ENCODE measurements at places on chromosomes 16 and 17.

- peak; percentile 76 for DNase-seq
Observed at GRCh38 chr16:74999609-75000480, 1.0 kb downstream of the ZNRF1 start.

GRCh38 chr17:79620207-79621038 is 9.6 kb upstream of the RBFOX3 start:
- no peak for DNase-seq

- no peak for DNase-seq
Observed at GRCh38 chr16:81917375-81917774, 93.9 kb downstream of the SDR42E1 start.

- no peak for DNase-seq
Observed at GRCh38 chr16:29876594-29877249, 13.7 kb upstream of the CDIPT start.

DNA sequence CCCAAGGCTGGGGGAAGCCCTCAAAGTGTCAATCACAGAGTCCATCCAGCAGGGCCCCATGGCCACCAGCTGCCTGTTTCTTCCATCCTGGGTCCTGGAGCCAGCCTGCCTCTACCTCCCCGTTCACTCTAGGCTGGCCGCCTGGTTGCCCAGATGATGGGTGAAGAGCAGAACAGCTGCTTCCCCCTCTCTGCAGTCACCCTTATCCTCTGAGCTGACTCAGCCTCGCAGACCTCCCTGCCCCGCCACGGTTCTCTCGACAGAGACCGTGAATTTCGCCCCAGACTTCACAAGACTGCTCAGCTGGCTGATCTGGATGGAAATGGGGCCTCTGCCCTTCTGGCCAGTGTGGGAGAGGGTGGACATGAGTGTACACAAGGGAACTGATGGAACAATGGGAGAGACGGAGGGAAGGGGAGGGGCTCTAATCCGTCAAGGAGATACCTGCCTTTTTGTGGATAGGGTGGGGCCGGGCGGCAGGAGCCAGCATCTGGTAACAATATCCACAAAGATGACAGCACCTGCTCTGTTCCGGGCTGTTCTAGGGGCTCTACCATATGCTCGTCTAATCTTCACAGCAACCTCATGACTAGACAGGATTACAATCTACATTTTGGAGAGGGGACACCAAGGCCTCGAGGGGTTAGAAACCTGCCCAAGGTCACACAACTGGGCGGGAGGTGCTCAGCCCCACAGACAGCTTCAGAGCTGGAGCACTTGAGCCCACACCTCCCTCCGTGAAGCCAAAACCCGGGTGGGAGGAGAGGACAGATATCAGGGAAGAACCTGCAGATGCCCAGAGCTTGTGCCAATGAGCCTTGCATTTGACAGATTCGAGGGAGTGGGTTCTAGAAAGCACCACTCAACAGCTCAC is 136.0 kb downstream of the SDK2 start:
- DNase-seq = no peak

GRCh38 chr17:21003007-21003621 is 39.7 kb downstream of the USP22 start:
- no peak for DNase-seq

DNA sequence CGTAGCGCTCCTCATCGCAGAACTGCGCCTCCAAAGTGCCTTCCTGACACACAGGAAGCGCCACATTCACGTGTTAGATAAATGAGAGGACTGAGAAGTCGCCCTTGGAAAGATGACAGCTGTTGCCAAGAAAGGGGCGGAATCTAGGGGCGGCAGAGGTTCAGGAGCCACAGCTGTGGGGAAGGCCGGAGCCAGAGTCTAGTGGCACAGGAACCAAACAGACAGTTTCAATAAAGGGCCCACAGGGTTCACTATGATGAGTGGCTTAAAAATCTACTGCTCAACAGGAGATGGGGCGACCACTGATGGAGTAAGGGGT is 4.7 kb downstream of the FLCN start:
- DNase-seq = no peak

DNA sequence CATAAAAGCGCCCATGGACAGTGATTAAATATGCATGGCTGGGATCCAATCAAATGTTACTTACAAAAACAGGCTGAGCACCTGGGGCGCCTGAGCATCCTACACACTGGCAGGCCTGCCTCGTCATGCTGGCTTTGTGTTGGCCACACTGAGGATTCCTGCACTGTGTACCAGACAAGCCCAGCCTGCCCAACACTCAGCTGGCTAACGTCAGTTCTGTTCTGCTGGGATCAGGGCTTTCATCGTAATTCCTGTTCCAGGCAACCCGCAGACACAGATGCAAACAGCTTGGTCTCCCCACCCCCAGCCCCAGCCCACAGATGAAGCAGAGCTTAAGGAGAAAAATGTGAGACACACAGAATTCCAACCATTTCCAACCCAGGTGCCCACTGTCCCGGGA is 30.7 kb downstream of the PIMREG start:
- no peak for DNase-seq

DNA sequence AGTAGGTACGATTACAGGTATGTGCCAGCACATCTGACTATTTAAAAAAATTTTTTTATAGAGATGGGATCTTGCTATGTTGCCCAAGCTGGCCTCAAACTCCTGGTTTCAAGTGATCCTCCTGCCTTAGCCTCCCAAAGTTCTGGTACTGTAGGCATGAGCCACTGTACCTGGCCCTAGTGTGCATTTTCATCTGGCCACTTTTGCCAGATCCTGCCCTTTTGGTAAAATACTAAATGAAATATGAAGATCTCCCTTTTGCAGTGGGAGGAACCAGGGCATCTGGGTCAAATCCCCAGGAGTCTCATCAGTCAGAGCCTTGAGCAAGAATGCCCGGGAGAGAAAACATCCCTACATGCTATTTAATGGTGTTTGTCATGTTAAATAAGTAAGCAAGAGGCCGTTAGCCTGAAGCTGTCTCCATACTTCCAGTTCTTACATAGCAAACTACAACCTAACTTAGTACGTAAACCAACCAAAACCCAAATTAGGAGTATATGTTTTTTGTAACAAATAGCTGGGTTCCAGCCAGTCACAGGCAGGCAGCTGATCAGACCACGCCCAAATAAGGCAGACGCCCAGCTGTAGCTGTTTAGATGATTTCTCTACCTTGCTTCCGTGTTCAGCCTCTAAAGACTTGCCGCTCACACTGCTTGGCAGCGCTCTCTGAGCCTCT is 46.5 kb upstream of the CLEC18A start:
- DNase-seq = no peak

- peak; percentile 36 for DNase-seq
Observed at GRCh38 chr16:66298006-66298405, 68.5 kb upstream of the CDH5 start.

DNA sequence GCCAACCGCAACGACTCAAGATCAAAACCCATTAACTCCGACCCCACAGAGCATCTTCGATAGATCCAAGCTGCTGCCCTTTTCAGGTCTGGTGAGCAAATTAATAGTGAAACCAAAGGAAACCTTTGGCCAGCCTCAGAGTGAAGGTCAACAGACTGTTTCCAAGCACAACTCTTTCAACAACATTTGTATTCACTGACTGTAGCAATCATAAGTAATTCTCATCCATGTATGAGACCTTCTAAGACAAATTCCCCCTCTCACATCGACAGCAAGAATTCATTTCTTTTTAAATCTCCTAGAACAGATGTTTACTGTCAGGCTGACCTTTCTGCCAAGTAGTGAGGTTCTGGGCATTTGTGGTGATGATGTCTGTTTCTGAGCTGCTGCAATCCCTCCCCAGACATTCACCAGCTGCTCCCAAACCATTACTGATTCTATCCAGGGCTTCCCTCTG is 64.2 kb downstream of the SLC39A11 start:
- no peak for DNase-seq

DNA sequence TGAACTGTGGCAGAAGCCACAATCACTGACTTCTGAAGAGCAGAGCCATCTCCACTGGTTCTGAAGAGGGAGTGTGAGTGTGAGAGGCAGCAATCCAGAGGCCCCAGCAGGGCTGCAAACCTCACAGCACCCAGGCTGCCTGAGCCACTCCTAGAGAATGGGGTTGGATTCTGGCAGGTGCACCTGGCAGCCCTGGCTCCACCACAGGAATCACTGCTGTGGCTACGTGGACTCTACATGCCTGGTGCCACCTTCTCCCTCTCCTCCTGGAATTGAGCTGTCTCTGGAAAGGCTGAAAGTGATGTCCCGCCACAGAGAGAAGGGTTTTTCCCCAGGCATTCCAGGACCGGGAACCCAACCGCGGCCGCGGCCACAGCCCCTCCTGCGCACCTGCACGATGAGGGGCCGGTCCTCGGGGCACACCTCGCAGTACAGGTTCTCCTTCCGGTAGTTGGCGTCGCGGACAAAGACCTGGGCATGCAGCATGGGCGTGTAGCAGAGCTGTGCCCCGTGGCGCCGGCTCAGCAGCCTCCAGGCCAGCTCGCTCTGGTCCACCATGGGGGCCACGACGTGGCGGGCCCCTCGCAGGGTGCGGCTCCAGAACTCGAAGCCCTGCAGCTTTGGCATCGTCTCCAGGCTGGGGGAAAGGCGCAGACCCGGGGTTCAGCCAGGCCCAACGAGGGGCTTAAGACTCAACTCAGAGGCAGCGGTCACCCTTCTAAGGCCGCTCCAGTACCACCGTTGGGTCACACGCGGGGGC is 991 bp downstream of the DUS1L start:
- DNase-seq = no peak

GRCh38 chr17:67441052-67441895 is 64.2 kb downstream of the PITPNC1 start:
- peak; percentile 89 for DNase-seq

- DNase-seq = no peak
Observed at GRCh38 chr17:1126801-1127550, 52.8 kb downstream of the ABR start.

- DNase-seq = no peak
Observed at GRCh38 chr17:50681263-50682200, 26.2 kb downstream of the ANKRD40 start.

DNA sequence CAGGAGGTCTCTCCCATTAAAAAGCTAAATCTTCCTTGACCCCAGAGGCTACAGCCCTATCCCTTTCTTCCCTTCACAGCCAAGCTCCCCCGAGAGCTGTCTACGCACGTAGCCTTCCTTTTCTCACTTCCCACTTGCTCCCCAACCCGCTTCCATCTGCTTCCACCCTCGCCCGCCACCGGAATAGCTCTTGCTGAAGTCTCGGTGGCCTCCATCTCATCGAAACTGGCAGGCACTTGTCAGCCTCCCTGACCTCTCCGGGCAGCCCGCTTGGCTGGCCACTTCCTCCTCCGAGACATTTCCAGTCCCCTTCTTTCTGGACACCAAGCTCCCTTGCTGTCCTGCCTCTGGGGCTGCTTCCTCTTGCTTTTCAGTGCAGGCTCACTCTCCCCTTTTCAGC is 10.7 kb upstream of the EPOP start:
- DNase-seq = no peak

- no peak for DNase-seq
Observed at GRCh38 chr17:15663176-15663575, 20.9 kb downstream of the TRIM16 start.

GRCh38 chr16:79286646-79287423 is 313.7 kb downstream of the MAF start:
- no peak for DNase-seq

GRCh38 chr17:75981019-75981615 is 2.1 kb downstream of the TEN1 start:
- DNase-seq = no peak

DNA sequence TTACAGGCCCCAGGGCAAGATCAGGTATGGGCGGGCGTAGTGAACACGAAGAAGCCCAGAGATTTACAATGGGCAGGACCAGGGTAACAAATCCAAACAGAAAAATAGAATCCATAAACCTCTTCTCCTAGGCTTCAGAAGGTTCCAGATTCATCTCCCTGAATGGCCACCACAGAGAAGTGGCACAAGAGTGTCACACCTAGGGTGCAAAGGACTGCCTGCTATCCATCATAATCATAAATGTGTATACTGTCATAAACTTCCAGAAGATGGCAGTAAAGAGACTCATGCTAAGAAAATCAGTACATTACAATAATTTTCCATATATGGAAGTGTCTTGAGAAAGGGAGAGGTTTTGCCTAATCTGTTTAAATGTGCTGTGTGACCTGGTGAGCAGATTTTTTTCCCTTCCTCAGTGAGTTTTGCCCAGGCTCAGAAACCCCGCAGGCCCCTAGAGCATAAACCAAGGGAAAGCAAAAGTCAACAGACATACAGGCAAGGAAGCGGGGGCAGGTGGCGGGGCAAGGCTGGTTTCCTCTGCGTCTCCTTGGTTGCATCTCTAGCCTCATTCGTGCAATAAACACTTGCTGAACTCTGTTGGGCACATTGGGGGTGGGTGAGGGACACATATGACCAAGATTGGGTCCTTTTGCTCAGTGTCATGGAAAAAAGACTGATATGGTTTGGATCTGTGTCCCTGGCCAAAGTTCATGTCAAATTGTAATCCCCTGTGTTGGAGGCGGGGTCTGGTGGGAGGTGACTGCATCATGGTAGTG is 92.0 kb upstream of the CDH5 start:
- peak; percentile 33 for DNase-seq

DNA sequence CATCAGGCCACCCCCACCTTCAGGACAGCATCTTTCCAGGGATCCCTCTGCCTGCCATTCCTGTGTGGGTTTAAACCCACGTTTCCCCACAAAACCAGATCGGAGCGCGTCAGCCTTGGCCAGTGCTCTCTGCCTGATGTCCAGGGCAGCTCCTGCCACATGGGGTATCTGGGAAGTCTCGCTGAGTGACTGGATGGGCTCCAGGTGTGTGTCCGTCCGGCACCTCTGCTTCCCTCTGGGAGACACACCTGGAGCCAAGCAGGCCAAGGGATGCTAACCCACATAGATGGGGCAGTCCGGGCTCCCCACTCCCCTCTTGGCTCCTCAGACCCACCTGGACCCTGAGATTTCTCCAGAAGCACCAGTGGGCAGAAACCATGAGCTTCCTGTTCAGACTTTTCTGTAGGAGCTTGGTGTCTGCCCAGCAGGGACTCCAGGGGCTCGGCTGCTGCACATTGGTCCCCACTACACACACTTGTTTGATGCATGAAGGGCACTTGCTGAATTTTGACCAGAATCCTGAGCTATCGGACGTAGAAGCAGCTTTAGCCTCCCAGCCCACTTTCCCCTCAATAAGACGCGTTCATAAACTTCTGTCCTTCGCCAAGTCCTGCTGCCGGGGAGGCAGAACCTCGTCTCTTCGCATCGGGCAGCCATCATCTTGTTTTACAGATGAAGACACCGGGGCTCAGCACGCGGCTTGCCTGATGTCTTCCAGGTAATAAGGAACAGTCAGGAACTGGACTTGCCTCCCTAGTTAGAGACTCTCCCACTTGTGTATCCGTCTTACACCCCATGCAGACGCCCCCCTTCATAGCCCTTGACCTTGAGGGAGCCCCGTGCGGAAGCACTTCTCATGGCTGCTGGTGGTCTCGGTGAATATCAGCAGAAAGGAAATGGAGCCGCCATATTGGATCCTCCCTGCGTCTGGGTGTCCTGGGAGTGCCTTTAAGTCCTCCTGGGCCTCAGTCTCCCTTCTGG is 91.6 kb upstream of the ZNF469 start:
- no peak for DNase-seq

DNA sequence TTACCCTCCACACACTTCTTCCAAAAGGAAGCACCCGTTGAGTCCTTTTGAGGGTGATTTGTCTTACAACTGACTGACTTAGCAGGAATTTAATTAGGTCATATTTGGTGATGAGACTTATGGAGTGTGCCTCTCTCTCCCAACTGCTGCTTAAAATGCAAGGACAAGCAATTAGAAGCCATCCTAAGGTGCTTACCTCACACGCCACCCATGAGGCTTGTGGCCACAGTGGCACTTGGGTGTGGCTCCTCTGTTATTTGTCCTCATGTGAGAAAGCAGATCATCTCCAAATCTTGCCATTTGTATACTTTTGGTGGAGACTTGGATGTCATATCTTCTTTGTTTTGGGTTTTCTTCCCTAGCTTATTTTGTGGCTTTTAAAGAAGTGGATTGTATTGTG is 61.6 kb downstream of the WNT3 start:
- DNase-seq = no peak

GRCh38 chr17:45440161-45440778 is 7.6 kb upstream of the ARHGAP27 start:
- no peak for DNase-seq

Data from activated CD8-positive, alpha-beta memory T cell treated with anti-CD3 and anti-CD28 coated beads, Interleukin-2, amount 10 ng/mL, durations not matched to agents 7 days and 5 days (primary cell).